Stimulated activated CD8-positive, alpha-beta memory T cell treated with anti-CD3 and anti-CD28 coated beads, Interleukin-4, amount 100 ng/mL, for 4 hours (primary cell): ENCODE measurements at places on chromosomes 6 and 20.

DNA sequence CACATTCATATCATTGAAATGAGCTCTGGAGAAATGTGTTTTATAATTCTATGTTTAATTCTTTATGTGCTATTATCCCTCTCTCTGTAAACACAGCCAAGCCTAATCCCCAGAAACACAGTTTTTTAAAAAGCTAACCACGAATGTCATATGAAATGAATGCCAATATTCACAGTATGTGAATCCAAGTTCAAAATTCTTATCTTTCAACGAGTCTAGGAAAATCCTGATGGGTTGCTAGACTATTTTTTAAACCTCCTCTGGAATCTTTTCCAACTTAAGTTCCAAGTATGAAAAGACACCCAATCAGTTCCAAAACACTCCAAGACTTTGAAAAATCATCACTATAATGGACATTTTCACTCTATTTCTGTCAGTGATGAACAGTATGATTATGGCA, 689.3 kb downstream of the HACE1 start:
- no peak for DNase-seq

DNA sequence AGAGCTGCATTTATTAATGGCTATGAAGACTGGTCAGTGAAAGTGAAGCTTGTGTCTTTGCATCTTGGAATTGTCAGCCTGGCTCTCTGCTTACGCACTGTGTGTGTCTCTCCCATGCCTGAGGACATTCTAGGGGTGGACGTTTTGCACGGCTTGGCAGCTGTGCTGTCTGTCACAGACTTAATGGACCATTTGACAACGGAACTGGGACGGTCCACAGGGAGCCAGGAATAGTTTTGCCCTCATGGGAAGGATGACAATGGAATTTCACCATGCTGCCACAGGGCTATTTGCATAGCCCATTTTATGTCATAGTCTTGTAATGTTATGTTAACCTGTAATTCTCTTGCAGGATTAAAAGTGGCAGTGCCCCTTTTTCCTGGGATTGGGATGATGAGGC, 44.7 kb downstream of the OR2B6 start:
- no peak for DNase-seq

DNA sequence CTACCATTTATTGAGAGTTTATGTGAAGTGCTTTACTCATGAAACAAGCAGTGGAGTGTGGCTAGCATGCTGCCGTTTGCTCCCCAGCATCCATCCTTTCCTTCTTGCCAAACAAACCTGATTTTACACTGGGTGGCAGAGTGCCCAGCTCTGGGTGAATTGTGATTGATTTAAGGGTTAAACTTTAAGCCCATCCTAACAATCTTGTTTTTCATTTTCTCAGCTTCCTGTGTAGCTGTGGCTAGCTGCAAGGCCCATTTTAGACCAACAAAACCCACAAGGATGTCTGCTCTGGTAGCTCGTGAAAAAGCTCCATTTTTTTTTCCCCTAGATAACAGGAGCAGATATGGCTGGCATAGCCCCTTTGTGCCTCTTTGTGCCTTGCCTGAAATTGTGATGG, 77.7 kb upstream of the KCNG1 start:
- no peak for DNase-seq

GRCh38 chr6:149112976-149113375, 204.5 kb upstream of the TAB2 start:
- DNase-seq, result no peak
